ENCODE measurements at places on chromosomes 3 and 15. TPM values are rescaled to one million over a fixed set of nuclear protein-coding genes. Genes with fewer than 3 reads are reported as not detected.

ADCY5 gene
- total RNA-seq, result 10.0 TPM

RFTN1 gene
- 2.2 TPM for total RNA-seq

DZIP3 gene
- total RNA-seq, result 2.8 TPM

CCK gene
- not detected for total RNA-seq

SLC6A1 gene
- total RNA-seq, result not detected

BDH1 gene
- 7.4 TPM for total RNA-seq

TF gene
- 18.9 TPM for total RNA-seq

TGM4 gene
- total RNA-seq, result not detected

PLA2G4D gene
- total RNA-seq, result not detected

C2CD4A gene
- 1.2 TPM for total RNA-seq

DPPA4 gene
- total RNA-seq, result not detected

SEMA5B gene
- 0.88 TPM for total RNA-seq

SLC35G2 gene
- 2.7 TPM for total RNA-seq

ABHD17C gene
- 7.9 TPM for total RNA-seq

CLDN11 gene
- 2.3 TPM for total RNA-seq

GP9 gene
- total RNA-seq, result not detected

GANC gene
- total RNA-seq, result 6.9 TPM

CFAP100 gene
- total RNA-seq, result not detected

FBXO45 gene
- 2.9 TPM for total RNA-seq

TGM5 gene
- not detected for total RNA-seq

OR5H15 gene
- not detected for total RNA-seq

ABHD14A gene
- 8.9 TPM for total RNA-seq

GHRL gene
- total RNA-seq, result 5.1 TPM

SHC4 gene
- total RNA-seq, result 0.17 TPM

DAZL gene
- not detected for total RNA-seq

ADGRG7 gene
- 0.12 TPM for total RNA-seq

PROK2 gene
- total RNA-seq, result 0.43 TPM

BUB1B gene
- total RNA-seq, result 0.92 TPM

GOLGA6L10 gene
- 0.49 TPM for total RNA-seq

LIPC gene
- total RNA-seq, result 1.2 TPM

SLC12A1 gene
- not detected for total RNA-seq

GOLGA6C gene
- total RNA-seq, result not detected

CATSPER2 gene
- 4.2 TPM for total RNA-seq

CHDH gene
- 28.2 TPM for total RNA-seq

GOLGA8K gene
- total RNA-seq, result 1.8 TPM

SLC28A1 gene
- total RNA-seq, result 0.08 TPM

HYAL1 gene
- 5.9 TPM for total RNA-seq

CCDC54 gene
- not detected for total RNA-seq

SEMA3B gene
- total RNA-seq, result 52.8 TPM

PRICKLE2 gene
- 7.7 TPM for total RNA-seq

SLC2A2 gene
- 4.3 TPM for total RNA-seq

LRTM1 gene
- not detected for total RNA-seq

XPC gene
- 19.1 TPM for total RNA-seq

TMEM207 gene
- not detected for total RNA-seq

JAGN1 gene
- total RNA-seq, result 19.0 TPM

COL6A5 gene
- not detected for total RNA-seq

CASR gene
- 7.6 TPM for total RNA-seq

CCR4 gene
- 0.06 TPM for total RNA-seq

SH2D7 gene
- 0.16 TPM for total RNA-seq

FSIP1 gene
- total RNA-seq, result 0.39 TPM

CHST2 gene
- 0.69 TPM for total RNA-seq

FBLN2 gene
- total RNA-seq, result 3.1 TPM

TIPIN gene
- 4.6 TPM for total RNA-seq

WDR93 gene
- total RNA-seq, result 0.14 TPM

ZNF501 gene
- total RNA-seq, result 2.0 TPM

PLSCR2 gene
- 1.2 TPM for total RNA-seq

MINAR1 gene
- total RNA-seq, result 2.0 TPM

All from pancreas (tissue), 10 donors.